ENCODE measurements at places on chromosomes 1 and 21. TPM values are rescaled to one million over a fixed set of nuclear protein-coding genes. Genes with fewer than 3 reads are reported as not detected.

The SASS6 gene
- polyA plus RNA-seq = 7.6 TPM

The TTC22 gene
- 0.09 TPM for polyA plus RNA-seq

The NMNAT2 gene
- not detected for polyA plus RNA-seq

The MARK1 gene
- polyA plus RNA-seq = 7.8 TPM

The COL6A2 gene
- 751 TPM for polyA plus RNA-seq

DNA sequence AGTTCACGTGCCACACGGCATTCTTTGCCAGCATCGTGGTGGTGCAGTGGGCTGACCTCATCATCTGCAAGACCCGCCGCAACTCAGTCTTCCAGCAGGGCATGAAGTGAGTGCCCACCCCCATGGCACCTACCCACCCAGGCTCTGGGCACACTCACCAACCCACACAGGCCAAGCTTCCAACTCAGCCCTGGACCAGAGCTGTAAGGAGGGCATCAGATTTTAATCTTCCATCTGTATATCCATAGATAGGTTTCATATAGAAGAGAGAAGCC is 14.5 kb upstream of the ATP1A4 start:
- no peak for DNase-seq

DNA sequence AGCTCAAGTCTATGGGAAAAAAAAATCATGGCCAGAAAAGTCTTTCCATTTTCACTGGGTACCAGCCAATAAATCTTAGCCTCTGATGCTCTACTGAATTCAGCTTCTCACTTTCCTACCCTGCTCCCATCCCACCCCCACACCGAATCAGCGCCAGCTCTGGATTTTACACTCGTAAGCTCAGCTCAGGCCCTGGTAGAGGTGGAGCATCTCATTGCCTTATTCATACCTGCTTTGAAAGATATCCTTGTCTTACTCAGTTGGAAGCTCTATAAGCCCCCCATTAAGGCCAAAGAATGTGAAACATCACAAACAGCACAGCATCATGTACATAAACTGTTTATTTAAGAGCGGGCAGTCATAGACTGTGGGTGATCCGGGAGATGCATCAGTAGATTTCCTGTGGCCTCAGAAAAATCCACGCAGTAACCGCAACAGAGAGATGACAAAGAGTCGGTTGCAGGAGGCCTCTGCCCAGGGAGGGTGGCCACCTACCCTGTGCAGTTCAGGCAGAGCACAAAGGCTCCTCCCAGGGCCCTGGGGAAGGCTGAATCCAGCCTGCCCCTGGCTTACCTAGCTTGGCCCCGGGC is 36.4 kb upstream of the ETS2 start:
- DNase-seq = no peak

DNA sequence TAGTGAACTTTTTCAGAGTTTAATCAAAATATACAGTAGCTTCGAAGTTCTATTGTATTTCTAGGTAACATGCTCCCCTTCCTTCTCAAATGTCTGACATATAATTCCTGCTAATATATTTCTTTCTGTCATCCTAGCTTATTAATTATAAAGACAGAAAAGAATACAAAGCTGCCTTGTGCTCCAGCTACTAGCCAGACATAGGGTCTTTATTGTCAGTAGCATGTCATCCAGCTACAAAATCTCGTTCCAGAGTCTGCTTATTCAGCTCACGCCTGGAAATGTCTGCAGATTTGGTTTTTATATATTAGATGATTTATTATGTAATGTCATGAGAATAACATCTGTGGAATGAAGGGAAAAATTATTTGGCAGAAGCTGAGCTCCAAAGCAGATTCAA is 1102.8 kb downstream of the BRINP3 start:
- DNase-seq = peak; percentile 10

DNA sequence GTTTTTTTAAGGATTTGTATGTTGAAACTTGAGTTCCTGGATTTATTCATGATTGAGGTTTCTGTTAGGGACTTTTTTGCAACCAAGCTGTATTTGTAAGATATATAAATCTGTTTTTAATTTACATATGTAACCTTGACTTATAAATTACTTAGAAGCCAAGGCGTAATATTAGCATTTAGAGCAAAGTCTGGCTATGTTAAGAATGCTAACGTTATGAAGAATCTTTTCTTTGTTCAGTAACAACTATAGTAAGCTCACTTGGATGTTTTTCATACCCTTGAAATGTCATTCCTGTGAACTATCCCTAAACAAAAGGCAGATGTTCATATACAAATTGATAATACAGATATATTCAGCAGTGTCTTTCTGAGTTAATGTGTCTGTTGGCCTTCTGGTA is 155.3 kb downstream of the MAGI3 start:
- no peak for DNase-seq

- no peak for DNase-seq
Measured at GRCh38 chr1:167631936-167632614, 2.0 kb downstream of the RCSD1 start.

DNA sequence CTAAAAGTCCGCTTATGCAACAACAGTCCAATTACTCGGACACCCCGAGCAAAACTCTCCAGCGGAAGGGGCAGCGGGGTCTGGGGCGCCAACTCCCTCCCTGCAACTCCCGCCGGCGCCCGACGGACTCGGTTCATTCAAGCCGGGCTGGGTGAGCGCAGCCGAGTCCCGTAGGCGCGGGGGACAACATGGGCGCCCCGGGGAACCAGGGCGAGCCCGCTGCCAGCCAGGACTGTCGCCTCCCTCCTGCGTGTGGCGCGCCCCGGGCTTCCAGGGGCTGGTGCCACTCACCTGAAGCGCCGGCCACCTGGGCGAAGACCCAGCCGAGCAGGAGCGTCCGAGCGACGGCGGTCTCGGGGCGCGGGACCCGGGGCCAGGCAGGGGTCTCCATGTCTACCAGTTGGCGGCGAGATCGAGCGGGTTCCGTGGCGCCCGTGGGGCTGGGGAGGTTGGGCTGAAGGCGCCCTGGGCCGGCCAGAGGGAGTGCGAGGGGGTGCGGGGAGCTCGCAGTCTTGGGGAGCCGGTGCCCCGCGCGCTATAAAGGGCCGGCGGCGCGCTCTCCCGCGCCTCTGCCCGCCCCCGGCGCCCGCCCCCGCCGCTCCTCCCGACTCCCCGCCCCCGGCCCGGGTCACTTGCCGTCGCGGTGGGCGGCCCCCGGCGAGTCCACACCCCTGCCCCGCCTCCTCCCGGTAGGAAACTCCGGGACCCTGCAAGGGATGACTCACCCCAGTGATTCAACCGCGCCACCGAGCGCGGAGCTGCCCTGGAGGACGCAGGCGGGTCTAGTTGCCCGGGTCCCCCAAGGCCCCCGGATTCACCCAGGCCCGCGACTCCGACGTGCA is at the start of gene F3:
Gene F3 (minus strand): TSS at position 514 of the 842 bp plus-strand sequence. CDS start 123 bp downstream, at position 391.
- peak; percentile 76 for DNase-seq

- DNase-seq = no peak
Measured at GRCh38 chr1:24253571-24253970, 65.6 kb upstream of the GRHL3 start.

- DNase-seq = no peak
Measured at GRCh38 chr1:57218487-57219079, 205.3 kb downstream of the DAB1 start.

DNA sequence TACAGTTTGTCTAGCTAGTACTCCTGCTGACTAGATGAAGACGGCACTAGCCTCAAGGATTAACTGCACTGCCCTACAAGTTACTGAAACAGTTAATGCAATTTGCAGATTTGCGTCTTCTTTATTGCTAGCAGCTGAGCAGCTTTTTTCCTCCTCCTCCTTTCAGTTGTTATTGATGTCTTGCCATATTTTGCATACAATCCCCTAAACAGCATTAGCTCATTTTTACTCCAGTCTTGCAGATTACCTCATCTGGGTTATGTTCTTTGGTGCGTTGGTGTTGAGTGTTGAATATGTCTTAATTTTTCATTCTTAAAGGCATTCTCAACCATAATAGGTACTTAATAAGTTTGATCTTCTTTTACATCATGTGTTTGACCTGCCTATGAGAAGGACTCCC is 363.4 kb upstream of the LYPLAL1 start:
- DNase-seq = peak; percentile 78

DNA sequence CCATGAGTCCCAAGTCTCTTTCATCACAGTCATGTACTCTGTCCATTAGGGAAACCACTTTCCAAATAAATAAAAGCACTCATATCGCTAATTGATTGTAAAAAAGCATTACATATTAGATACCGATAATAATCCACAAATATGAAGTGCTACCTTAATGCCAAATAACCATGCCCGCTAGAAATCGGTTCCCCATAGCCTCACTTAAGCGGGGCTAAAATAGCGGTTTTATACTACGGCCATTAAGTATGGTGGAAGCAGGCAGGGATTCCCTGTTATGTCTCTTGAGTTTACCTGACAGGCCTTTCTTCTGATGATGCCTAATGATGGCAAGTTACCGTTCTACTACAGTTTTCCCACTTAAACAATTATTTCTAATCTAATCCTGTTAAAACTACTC is 3.9 kb downstream of the ELK4 start:
- DNase-seq = no peak

- DNase-seq = no peak
Measured at GRCh38 chr1:230972855-230973271, 5.8 kb downstream of the TTC13 start.

DNA sequence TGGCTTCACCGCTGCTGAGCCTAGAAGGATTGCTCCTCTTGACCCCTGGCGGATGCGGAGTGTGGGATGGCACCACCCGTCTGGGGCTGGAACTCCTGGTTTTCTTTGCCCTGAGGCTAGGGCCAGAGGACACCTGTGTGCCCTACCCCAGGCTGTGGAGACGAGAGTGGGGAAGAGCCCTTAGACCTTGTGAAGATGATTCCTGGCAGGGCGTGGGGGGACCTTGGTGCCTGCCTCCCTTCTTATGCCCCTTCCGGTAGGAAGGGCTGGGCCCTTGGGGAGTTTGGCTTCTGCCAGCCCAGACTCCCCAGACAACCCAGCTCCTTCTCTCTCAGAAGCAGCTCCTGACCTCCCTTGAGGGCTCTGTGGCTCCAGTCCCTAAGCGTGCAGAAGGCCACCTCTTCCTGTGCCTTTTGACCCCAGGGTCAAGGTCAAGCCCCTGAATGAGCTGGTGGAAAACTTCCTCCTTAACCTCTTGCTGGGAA is 891 bp downstream of the RPS6KA1 start:
- no peak for DNase-seq

- DNase-seq = no peak
Measured at GRCh38 chr1:2804628-2805351, 3.3 kb upstream of the TTC34 start.

- DNase-seq = no peak
Measured at GRCh38 chr21:25759573-25759972, 24.8 kb downstream of the GABPA start.
